ENCODE measurements at places on chromosomes 2 and 18. TPM values are rescaled to one million over a fixed set of nuclear protein-coding genes. Genes with fewer than 3 reads are reported as not detected.
A peak's percentile ranks its signal among the peaks of the same experiment; 100 is the strongest.

GRCh38 chr2:193776988-193777387 lies 1582.3 kb upstream of the TMEFF2 start:
- H3K4me1 ChIP-seq = no peaks in the 10 kb centered on the region
- no peak overlapping the region for H3K4me3 ChIP-seq
- no peak overlapping the region for H3K27ac ChIP-seq
- no peak for DNase-seq
- H3K27me3 ChIP-seq = no peaks in the 10 kb centered on the region

DNA sequence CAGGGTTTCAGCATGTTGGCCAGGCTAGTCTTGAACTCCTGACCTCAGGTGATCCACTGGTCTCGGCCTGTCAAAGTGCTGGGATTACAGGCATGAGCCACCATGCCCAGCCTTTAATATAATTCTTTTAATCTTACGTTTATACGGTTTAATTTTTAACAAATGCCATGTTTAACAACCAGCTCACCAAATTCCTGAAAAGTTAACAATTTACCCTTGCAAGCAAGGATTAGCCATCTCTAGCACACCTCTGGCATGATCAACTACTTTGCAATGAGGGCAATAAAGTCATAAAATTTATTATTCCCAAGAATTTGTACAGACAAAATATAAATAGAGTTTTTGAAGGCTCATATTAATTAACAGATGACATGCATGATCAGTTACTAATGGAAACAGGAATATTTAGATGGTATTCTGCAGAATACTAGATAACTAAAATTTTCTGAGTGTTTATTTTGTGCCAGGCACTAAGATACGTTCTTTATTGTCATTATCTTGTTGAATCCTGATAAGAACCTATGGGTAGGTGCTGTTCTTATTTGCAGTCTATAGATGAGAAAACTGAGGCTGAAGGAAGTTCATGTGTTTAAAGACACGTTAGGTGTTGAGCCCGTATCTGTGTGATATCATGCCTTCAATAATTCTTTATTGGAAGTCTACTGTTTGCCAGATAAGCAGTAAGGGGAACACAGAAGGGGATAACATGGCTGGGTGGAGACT lies 190.1 kb downstream of the CDCA7 start:
- H3K27ac ChIP-seq = no peak overlapping the region
- DNase-seq = no peak
- no peak overlapping the region for H3K4me3 ChIP-seq

GRCh38 chr2:30828586-30828985 lies 21.3 kb upstream of the CAPN13 start:
- H3K27me3 ChIP-seq = no peaks in the 10 kb centered on the region
- H3K4me1 ChIP-seq = no peaks in the 10 kb centered on the region
- no peak overlapping the region for H3K27ac ChIP-seq
- H3K4me3 ChIP-seq = no peak overlapping the region

DNA sequence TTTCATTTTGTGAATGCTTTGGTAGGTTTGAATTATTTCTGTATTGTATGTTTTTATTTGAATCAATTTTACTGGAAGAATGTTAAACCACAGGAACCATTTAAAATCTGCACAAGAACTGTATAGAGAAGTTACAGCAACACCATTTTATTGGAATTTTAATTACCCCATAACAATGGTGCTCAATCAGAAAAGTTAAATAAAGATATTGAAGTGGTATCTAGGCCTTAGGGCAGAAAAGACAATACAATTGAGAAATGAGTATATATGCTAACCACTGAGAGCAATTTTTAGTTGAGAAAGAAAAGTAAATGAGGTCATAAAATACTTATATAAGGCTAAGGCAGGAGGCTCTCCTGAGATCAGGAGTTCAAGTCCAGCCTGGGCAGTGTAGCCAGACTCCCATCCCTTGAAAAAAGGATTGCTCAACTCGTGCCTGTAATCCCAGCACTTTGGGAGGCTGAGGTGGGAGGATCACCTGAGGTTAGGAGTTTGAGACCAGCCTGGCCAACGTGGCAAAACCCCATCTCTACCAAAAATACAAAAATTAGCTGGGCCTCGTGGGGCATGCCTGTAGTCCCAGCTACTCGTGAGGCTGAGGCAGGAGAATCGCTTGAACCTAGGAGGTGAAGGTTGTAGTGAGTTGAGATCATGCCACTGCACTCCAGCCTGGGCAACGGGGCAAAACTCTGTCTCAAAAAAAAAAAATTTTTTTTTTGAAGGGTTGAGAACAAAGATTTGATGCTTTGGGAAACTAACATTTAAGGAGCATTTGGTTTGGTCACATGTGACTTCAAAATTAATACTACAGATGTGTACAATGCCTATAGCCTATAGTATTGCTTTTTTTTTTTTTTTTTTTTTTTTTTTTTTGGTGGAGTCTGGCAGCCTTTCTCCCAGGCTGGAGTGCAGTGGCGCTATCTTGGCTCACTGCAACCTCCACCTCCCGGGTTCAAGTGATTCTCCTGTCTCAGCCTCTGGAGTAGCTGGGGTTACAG lies 212.9 kb upstream of the STON1 start:
- DNase-seq = no peak
- no peaks in the 10 kb centered on the region for H3K36me3 ChIP-seq
- H3K4me3 ChIP-seq = no peak overlapping the region
- H3K27ac ChIP-seq = no peak overlapping the region
- no peaks in the 10 kb centered on the region for H3K4me1 ChIP-seq

GRCh38 chr2:112108178-112108832 lies 29.9 kb upstream of the FBLN7 start:
- H3K36me3 ChIP-seq = peaks cover 17% of the 10 kb centered on the region
- no peak overlapping the region for H3K27ac ChIP-seq
- no peaks in the 10 kb centered on the region for H3K27me3 ChIP-seq
- DNase-seq = no peak
- H3K4me3 ChIP-seq = no peak overlapping the region

- H3K36me3 ChIP-seq = no peaks in the 10 kb centered on the region
- H3K4me1 ChIP-seq = no peaks in the 10 kb centered on the region
- no peak overlapping the region for H3K4me3 ChIP-seq
- DNase-seq = no peak
- no peaks in the 10 kb centered on the region for H3K27me3 ChIP-seq
Observed at GRCh38 chr2:141766225-141766624, 364.6 kb downstream of the LRP1B start.

- peak; percentile 82 for DNase-seq
- peaks cover 9% of the 10 kb centered on the region for H3K4me1 ChIP-seq
- peak overlapping the region; percentile 91 for H3K27ac ChIP-seq
Observed at GRCh38 chr2:24083567-24084385, 858 bp downstream of the TP53I3 start.

GRCh38 chr2:1518867-1519530 lies 105.7 kb downstream of the TPO start:
- H3K27me3 ChIP-seq = no peaks in the 10 kb centered on the region
- DNase-seq = no peak
- H3K4me3 ChIP-seq = no peak overlapping the region
- peak overlapping the region; percentile 87 for H3K27ac ChIP-seq
- H3K36me3 ChIP-seq = no peaks in the 10 kb centered on the region

DNA sequence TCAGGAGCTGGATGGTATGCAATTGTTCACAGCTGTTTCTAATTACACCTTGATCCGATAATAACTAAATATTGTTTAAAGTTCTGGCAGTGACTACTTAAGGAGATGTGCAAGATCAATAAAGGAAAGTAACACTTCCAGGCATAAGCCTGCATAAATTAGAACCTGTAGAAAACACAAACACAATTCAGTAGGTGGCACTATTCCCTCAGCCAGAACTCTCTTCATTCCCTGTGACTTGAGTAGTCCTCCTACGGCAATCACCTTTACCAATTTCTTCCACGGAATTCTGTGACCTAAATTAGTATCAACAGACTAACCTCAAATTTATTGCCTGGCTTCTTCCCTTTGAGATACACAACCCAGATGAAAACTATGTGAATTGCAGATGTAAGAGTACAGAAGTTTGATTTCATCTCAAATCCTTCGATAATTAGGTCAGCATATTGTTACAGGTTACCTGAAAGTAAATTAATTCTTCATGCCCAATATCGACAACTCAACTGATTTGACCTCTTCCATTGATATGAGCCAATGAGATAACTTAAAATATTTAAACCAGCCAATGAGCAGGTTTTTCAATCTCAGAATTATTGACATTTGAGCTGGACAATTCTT lies 137.8 kb downstream of the PID1 start:
- H3K4me3 ChIP-seq = no peak overlapping the region
- no peak for DNase-seq
- H3K27ac ChIP-seq = no peak overlapping the region
- no peaks in the 10 kb centered on the region for H3K4me1 ChIP-seq
- no peaks in the 10 kb centered on the region for H3K36me3 ChIP-seq
- H3K27me3 ChIP-seq = no peaks in the 10 kb centered on the region

DNA sequence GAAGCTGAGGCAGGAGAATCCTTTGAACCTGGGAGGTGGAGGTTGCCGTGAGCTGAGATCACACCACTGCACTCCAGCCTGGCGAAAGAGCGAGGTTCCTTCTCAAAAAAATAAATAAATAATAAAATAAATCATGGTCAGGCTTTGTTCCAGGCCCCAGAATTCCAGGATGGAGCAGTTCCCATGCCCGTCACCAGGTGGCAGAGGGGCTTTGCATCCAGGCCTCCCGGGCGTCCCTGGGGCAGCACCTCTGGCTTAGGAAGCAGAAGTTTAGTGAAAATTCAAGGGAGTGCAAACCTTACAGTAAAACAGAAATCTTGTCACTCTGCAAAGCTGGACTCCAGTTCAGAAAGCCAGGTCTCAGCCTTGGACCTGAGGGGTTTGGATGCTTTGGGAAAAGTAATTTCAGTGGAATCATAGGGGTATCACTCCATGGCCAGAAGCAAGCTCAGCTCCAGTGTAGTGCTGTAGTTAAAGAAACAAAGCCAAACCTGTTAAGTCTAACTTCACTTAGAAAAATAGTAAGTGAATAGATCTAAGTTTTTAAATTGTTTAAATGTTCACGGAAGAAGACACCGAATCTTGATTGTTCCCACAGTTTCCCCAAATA lies 512.7 kb downstream of the CMPK2 start:
- no peaks in the 10 kb centered on the region for H3K4me1 ChIP-seq
- no peaks in the 10 kb centered on the region for H3K36me3 ChIP-seq
- H3K4me3 ChIP-seq = no peak overlapping the region
- DNase-seq = no peak
- H3K27ac ChIP-seq = no peak overlapping the region

- no peaks in the 10 kb centered on the region for H3K4me1 ChIP-seq
- no peak for DNase-seq
- H3K27ac ChIP-seq = no peak overlapping the region
- no peaks in the 10 kb centered on the region for H3K27me3 ChIP-seq
Observed at GRCh38 chr2:241777686-241778627, 1.3 kb downstream of the GAL3ST2 start.

DNA sequence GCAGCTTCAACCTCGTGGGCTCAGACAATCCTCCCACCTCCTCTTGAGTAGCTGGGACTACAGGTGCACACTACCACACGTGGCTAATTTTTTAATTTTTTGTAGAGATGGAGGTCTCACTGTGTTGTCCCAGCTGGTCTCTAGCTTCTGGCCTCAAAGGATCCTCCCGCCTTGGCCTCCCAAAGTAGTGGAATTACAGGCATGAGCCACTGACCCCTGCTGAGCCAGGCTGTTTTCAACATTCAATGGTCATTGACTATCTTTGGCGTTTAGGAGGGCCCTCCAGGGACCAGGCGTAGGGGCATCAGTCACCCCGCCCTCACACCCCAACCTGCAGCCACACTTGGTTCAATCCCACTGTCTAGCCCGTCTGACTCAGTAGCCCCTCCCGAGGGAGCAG lies 5.2 kb downstream of the MZT2B start:
- no peak for DNase-seq
- H3K27me3 ChIP-seq = no peaks in the 10 kb centered on the region
- peaks cover 16% of the 10 kb centered on the region for H3K36me3 ChIP-seq
- H3K27ac ChIP-seq = no peak overlapping the region
- peaks cover 10% of the 10 kb centered on the region for H3K4me1 ChIP-seq

DNA sequence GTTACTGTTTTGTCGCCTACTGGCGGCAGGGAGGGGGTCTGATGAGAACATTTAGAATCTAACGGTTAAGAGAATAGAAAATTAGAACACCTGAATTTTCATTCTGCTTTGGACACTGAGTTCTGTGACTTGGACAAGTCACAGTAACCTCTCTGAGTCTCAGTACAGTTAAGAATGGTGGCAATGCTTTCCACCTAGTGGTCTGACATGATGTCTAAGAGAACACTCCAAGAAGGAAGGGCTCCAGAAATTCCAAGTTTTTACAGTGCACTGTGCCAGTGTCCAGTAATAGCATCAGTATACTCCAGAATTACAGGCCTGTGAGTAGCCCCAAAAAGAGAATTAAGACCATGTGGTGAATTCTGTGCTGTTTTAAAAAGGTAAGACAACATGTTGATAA lies 174.1 kb upstream of the ZFP36L2 start:
- no peaks in the 10 kb centered on the region for H3K27me3 ChIP-seq
- DNase-seq = no peak
- H3K27ac ChIP-seq = no peak overlapping the region
- no peaks in the 10 kb centered on the region for H3K4me1 ChIP-seq
- H3K36me3 ChIP-seq = peaks cover 13% of the 10 kb centered on the region

- H3K4me3 ChIP-seq = no peak overlapping the region
- H3K36me3 ChIP-seq = no peaks in the 10 kb centered on the region
- H3K27ac ChIP-seq = peak overlapping the region; percentile 8
- H3K4me1 ChIP-seq = peaks cover 40% of the 10 kb centered on the region
- H3K27me3 ChIP-seq = peaks cover 60% of the 10 kb centered on the region
- DNase-seq = no peak
Observed at GRCh38 chr18:23137788-23138216, 2.5 kb downstream of the CABLES1 start.

GRCh38 chr18:73670524-73670923 lies 477.1 kb downstream of the FBXO15 start:
- H3K36me3 ChIP-seq = no peaks in the 10 kb centered on the region
- no peaks in the 10 kb centered on the region for H3K27me3 ChIP-seq
- no peak for DNase-seq
- no peaks in the 10 kb centered on the region for H3K4me1 ChIP-seq
- no peak overlapping the region for H3K27ac ChIP-seq
- H3K4me3 ChIP-seq = no peak overlapping the region

GRCh38 chr2:134312482-134312881 lies 58.6 kb downstream of the MGAT5 start:
- H3K4me1 ChIP-seq = peaks cover 26% of the 10 kb centered on the region
- no peaks in the 10 kb centered on the region for H3K27me3 ChIP-seq
- H3K27ac ChIP-seq = no peak overlapping the region
- H3K4me3 ChIP-seq = no peak overlapping the region
- peaks cover 5% of the 10 kb centered on the region for H3K36me3 ChIP-seq

DNA sequence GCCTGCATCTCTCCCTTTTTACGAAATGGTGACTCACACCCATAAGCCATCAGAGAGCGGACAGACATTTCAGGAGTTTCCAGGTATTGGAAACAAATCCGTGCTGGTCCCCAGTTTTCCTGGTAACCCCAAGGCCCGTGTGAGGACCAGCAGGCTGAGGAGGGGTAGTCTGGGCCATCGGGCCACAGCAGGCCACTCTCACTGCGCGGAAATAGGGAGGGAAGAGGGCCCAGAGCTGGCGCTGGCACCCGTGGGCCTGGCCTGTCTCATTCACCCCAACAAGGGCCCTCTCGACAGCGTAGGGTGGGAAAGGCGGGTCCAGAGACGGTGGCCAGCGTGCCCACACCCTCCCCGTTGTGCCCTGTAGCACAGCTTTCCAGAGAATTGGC lies 13.7 kb upstream of the FAHD2A start:
- no peak overlapping the region for H3K27ac ChIP-seq
- no peaks in the 10 kb centered on the region for H3K36me3 ChIP-seq
- no peaks in the 10 kb centered on the region for H3K4me1 ChIP-seq
- no peak overlapping the region for H3K4me3 ChIP-seq
- no peak for DNase-seq
- H3K27me3 ChIP-seq = no peaks in the 10 kb centered on the region

FBXO48 gene
- total RNA-seq = 0.66 TPM

ZNF638 gene
- total RNA-seq = 149 TPM

HOXD9 gene
- 0.14 TPM for total RNA-seq

SKOR2 gene
- not detected for total RNA-seq

AKAIN1 gene
- total RNA-seq = 0.14 TPM

SCYGR4 gene
- not detected for total RNA-seq
